ENCODE measurements at places on chromosomes 7 and 10.
A peak's percentile ranks its signal among the peaks of the same experiment; 100 is the strongest.

- DNase-seq, result no peak
These were observed 326.1 kb downstream of the PLXDC2 start for GRCh38 chr10:20142311-20142710.

DNA sequence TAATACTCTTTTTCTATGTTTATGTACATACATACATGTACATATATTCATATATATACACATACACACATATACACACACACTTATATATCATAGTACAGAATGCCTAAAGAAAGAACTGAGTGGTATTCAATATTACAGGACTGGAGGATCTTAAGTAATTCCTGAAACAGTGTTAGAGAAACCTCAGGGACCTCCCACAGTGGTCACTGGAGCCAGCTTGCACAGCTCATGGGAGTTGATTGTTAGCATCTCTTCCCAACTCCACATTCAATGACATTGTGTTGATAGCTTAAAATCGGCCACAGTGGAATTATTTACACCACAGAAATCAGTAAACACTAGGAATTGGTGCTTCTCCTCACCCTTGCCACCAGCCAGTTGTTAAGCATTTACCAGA, 6.0 kb downstream of the LRRC17 start:
- no peak for DNase-seq

GRCh38 chr10:98959379-98959778, 276.3 kb downstream of the HPSE2 start:
- no peak for DNase-seq

DNA sequence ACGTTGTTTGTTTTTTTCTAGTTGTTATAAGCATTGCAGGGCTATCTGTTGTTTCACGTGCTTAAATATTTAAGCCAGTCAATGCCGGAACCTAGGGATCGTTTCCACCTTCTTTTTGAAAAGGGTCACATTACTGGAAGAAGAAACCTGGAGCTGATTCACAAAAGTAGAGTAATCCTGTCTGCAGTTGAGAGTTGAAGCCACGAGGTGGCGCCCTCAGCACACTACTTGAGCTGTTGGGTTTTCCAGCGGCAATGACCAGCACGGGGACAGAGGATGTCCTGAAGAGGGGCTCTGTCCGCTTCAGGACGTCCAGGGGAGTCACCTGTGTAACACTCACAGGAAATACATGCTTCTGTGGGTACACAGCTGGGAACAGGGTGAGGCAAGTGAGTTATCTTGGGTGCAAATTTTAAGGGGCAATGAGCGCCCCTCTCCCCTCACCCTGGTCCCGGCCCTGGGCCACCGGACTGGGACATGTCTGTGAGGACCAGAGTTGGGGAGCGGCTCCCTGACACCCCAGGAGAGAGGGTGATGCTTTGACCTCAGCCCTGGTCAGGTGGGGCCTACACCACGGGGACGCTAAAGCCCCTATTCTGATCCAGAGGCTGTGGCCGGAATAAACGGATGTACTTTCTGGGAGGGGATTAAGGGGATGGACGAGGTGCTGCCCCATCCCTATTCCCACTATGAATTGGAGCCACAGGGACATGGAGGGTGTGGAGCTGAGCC, 26.3 kb upstream of the WDFY4 start:
- peak; percentile 50 for DNase-seq

- no peak for DNase-seq
These were observed 18.3 kb upstream of the TMEM26 start for GRCh38 chr10:61471491-61471890.

DNA sequence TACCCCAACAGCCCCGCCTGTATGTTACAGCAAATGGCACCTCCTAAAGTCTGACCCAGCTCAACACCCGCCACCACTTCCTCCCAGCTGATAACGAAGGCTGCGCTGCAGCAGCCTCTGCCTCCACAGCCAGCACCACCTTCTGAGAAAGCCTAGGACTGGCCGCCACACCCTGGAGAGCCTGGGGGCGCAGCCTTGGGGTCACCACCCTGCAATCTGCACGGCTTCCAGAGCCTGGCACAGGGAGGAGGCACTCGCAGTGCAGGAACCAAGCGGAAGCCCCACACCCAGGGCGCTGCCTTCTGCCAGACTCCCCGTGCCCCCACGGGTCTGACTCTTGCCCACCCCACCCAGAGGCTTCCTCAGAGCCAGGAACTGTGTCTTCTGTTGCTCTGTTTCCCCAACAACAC, 112.5 kb downstream of the MAD1L1 start:
- DNase-seq, result no peak

GRCh38 chr10:43292755-43293676, 26.2 kb upstream of the RASGEF1A start:
- peak; percentile 37 for DNase-seq

GRCh38 chr10:79349766-79350406, 2.6 kb downstream of the PPIF start:
- no peak for DNase-seq

DNA sequence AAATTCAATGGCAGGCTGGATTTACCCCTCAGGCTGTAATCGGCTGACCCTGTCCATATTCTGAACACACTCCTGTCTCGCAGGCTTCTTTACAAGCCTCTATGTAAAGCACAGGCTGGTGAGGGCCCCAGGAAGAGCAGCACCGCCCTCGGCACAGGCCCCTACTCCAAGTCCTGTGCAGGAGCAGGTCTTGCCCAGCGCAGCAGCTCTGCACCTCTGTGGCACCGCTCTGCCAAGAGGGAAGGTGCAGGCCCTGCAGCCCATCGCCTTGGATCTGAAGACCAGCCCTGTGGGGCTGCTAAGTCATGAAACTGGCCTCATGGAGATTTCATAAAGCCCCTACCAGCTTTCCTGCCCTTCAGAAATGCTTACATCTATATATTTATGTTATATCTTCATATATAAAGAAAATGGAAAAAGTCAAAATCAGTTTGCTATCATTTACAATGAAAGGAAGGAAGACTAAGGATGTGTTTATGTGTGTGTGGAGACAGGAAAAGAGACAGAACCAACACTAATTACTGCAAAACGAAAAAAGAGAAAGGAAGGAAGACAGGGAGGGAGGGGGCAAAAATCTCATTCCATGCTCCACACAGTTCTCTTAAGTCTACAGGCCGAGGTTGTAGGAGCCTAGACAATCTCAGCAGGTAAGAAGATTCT, 9.6 kb downstream of the TMEM176B start:
- no peak for DNase-seq

GRCh38 chr7:26685606-26686005, 178.8 kb downstream of the SKAP2 start:
- no peak for DNase-seq

- peak; percentile 61 for DNase-seq
These were observed at the start of gene CTBP2 for GRCh38 chr10:125159932-125160855. Gene CTBP2 (minus strand): TSS chr10:125160563.

GRCh38 chr10:103479135-103479534, at the start of gene CALHM3:
Gene CALHM3 (minus strand): TSS chr10:103479240. CDS start chr10:103479032, 208 bp downstream.
- DNase-seq, result no peak

DNA sequence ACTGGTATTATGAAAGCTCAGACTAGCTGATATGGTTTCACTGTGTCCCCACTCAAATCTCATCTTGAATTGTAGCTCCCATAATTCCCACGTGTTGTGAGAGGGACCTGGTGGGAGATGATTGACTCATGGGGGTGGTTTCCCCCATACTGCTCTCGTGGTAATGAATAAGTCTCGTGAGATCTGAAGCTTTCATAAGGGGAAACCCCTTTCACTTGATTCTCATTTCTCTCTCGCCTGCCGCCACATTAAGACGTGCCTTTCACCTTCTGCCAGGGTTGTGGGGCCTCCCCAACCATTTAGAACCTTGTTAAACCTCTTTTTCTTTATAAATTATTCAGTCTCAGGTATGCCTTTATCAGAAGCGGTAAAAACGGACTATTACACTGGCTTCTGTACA, 40.3 kb downstream of the COL13A1 start:
- DNase-seq, result no peak

- no peak for DNase-seq
These were observed 672.9 kb downstream of the MAGI2 start for GRCh38 chr7:78780560-78780959.

GRCh38 chr7:127404286-127405072, 12.0 kb upstream of the ZNF800 start:
- no peak for DNase-seq

- no peak for DNase-seq
These were observed 237.9 kb downstream of the C7orf25 start for GRCh38 chr7:42673951-42674350.

DNA sequence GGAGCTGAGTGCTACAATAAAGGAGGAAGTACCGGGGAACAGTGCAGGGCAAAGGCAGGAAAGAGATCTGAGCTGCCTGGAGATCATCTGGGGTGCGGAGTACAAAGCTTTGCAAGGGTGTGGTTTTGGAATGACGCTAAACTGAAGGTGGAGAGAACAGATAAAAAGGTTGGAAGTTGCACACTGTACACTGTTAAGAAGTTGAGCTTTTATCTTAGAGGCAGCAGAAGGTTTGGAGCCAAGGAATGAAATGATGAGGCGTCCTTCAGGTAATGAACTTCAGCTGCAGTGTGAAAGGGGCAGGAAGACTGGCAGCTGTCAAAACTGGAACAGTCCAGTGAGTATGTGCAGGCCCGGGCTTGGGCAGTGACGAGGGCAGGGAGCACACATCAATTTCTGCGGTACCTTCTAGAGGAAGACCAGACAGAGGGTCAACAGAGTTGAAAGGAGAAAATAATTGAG, 7.2 kb upstream of the ANKRD61 start:
- DNase-seq, result no peak

DNA sequence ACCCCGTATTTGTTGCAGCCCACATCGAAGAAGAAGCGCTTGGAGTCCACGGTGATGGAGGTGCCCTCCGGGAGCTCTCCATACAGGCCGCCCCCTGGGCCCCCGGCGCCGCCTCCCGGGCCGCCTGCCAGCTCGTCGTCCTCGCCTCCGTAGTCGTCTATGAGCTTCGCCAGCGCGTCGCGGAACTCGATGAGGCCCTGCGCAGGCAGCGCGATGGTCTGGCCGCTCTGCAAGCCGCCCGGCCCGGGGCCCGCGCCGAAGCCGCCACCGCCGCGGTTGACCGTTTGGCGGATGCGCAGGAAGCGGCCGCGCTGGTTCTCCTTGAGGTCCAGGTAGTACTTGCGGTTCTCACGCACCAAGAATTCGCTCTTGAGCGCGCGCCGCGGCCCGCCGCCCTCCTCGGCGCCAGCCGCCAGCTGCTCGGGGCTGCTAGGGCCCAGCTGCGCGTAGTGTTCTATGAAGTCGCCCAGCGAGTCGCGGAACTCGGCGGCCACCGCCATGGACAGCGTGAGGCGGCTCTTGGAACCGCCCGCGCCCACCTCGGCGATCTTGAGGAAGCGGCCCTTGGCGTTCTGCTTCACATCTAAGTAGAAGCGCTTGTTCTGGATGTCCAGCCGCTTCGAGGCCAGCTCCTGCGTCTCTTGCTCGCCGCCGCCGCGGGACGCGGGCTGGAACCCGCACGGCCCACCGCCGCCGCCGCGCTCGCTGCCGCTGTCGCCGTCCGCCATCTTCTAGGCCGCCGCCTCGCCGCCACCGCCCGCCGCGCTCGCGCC, 523 bp downstream of the PURB start:
- DNase-seq, result peak; percentile 91

- no peak for DNase-seq
These were observed 38.2 kb downstream of the ZNF467 start for GRCh38 chr7:149735181-149735602.

DNA sequence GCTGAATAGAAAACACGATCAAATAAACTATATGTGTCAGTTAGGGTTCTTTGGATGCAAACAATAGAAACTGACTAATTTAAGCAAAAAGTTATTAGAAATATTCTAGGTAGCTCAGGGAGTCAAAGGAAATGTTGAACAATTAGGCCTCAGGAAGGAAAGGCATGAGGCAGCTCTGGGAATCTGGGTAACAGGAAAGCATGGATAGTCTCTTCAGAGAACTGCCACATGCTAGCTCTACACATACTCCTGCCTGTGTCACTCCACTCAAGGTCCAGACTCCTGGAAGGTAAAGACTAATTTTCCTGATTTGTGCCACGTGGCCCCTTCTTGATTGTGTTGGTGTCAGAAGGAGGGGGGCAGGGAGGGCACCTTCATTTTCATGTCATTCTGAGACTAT, 23.8 kb upstream of the PTTG1IP2 start:
- DNase-seq, result no peak

GRCh38 chr10:88474884-88475844, 108.0 kb downstream of the RNLS start:
- DNase-seq, result no peak

DNA sequence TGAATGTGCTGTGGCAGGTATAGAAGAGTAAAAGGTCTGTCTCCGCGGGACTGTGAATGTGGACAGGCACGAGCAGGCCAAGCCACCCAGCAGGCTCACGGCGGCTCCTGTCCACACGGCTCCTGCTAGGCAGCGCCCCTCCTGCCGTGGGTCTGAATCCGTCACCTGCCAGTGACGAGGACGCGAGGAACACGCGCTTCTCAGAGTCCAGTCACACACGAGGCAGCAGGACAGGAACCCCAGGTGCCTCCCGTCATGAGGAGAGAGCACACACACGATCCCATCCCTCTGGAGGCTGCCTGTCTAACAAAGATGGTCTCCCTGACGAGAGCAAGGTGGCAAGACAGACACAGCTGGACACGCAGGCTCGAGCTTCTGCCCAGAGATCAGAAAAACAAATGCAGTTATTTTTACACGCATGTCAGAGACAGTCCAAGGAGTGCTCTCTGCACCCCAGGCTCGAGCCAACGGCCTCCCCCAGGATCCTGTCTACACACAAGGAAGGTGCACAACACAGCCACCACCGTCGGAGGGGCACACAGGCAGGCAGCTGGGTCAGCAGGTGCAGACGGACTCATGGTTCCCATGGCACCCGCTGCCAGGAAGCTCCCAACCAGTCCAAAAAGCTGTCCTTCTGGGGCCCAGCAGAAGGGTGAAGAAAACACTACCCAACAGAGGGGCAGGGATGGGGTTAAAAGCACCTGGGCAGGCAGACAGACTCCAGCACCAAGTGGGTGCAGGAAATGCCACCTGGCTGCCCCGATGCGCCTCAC, 103.2 kb downstream of the MAD1L1 start:
- no peak for DNase-seq

GRCh38 chr7:151666886-151667285, 147.2 kb upstream of the RHEB start:
- no peak for DNase-seq

- no peak for DNase-seq
These were observed 2.9 kb downstream of the MIOS start for GRCh38 chr7:7569615-7570014.

DNA sequence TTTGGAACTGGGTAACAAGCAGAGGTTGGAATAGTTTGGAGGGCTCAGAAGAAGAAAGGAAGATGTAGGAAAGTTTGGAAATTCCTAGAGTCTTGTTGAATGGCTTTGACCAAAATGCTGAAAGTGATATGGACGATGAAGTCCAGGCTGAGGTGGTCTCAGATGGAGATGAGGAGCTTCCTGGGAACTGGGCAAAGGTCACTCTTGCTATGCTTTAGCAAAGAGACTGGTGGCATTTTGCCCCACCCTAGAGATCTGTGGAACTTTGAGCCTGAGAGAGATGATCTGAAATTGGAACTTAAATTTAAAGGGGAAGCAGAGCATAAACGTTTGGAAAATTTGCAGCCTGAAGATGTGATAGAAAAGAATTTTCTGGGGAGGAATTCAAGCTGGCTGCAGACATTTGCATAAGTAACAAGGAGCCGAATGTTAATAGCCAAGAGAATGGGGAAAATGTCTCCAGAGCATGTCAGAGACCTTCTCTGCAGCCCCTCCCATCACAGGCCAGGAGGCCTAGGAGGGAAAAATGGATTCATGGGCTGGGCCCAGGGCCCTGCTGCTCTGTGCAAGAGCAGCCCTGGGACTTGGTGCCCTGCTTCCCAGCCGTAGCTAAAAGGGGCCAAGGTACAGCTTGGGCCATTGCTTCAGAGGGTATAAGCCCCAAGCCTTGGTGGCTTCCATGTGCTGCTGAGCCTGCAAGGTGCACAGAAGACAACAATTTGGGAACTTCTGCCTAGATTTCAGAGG, 3.6 kb downstream of the PDSS1 start:
- DNase-seq, result no peak

GRCh38 chr10:131909014-131909808, 8.4 kb downstream of the PPP2R2D start:
- DNase-seq, result no peak

Measured in right kidney (tissue), 9 donors.